ENCODE measurements at places on chromosomes 1 and 21.

GRCh38 chr1:19066874-19067181 is 110.4 kb upstream of the IFFO2 start:
- no peak for DNase-seq

DNA sequence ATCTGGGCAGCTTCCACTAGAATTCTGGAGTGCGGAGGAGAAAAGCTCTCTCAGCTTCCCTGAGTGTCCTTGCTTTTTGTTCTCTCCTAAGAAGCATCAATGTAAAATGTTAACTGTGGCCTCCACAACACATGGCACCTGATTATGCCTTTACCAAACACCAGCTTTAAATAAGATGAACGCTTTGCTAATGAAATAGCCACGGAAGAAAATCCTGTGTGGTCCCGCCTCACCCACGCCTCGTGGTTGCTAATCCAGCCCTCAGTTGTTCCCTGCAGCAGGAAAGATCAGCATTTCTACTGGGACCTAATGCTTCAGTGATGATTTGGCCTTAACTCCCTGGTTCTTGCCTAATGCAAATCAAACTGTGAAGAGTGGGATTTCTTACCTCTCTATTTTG is 1.8 kb upstream of the ERG start:
- DNase-seq, result no peak

GRCh38 chr1:183801649-183802048 is 3.3 kb upstream of the RGL1 start:
- no peak for DNase-seq

DNA sequence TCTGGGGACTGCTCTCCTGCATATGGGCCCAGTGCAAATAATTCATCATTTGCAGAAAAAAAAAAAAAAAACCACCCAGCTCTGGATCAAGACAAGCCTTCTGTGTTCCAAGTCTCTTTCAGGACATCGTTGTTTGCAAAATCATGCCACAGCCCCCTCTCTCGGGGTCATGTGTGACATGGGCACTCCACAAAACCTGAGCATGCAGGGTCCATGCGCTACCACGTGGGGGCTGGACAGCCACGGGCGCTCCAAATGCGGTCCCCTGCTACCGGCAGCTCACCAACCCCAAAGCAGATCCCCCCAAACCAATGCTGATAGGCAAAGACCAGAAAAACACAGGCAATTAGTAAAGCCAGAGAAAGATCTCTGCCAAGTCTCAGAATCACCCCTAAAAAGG is 17.6 kb downstream of the NPHP4 start:
- DNase-seq, result no peak

- peak; percentile 52 for DNase-seq
Observed at GRCh38 chr1:145956781-145957442, 905 bp downstream of the LIX1L start.

DNA sequence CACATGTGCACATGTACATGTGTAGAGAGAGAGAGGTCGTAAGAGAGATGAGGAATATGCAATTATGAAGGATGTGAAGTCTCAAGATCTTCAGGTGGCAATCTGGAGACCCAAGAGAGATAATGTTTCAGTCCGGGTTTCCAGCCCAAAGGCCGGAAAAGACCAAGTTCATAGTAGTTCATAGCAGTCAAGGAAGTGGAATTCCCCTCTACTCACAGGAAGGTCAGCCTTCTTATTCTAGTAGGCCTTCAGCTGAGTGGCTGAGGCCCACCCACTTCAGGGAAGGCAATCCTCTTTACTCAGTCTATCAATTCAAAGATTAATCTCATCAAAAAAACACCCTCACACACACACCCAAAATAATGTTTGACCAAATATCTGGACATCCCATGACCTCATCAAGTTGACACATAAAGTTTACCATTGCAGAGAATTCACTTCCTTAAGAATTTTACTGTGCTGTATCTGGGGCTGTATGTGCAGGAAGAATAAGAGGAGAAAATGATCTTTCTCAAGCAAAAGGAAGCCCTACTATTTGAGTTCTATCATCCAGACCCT is 114.6 kb downstream of the TNFSF18 start:
- DNase-seq, result no peak

All from natural killer cell (primary cell).